ENCODE measurements at places on chromosomes 7 and 10.

GRCh38 chr7:77783545-77783944 is 14.7 kb downstream of the TMEM60 start:
- DNase-seq: no peak

DNA sequence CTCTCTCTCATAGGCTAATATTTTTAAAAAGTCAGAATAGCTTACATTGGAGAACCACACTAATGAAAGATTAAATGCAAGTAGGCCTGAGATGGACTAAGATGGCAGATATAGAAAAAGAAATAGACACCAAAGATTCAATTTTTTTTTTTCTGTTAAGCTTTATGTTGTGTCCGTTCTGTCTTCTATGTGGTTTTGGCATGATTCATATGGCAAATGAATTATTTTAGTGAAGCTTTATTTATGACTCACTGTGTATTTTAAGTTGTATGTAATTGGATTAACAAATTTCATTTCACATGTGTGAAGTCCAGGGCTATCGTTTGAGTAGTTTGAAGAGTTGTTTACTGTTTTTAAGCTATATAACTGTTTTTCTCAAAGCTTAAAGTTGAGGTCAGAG is 214.8 kb downstream of the CAMK1D start:
- DNase-seq: no peak

DNA sequence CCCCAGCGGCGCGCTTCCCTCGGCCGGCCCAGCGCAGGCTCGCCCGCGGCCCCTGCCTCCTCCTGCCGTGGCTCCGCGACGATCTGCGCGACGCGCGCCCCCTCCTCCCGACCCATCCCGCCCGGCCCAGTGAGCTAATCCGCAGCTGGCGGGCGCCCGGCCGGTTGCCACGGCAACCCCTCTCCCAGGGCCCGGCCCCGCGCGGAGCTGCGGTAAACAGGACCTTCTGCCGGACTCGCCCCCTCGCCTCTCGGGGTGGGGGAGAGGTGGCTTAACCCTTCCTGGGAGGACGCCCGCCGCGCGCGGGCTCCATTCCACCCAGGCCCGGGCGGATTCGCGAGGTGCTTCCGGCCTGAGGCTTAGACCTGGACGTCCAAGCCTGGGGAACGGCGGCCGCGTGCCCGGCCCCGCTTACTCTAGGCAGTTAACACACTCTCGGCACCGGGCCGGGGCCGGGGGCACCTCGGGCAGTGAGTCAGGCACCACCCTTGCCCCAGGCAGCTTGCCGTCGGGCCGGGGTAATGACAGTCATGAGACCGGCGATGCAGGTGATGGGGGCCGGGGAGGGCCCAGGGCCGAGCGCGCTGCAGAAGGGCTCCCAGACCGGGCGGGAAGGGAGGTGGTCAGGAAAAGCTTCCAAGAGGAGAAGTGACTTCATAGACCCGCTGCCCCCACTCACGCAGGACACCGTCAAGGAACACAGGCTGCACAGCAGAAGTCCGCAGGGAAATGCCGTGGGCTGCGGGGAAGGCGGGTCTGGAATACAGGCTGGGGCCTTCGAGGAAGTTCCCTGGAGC is at the start of gene DENND2A:
Gene DENND2A, minus strand, starts transcription at position 87 of the 797 bp plus-strand sequence. CDS start 38,416 bp downstream, outside the sequence.
- DNase-seq: no peak

- DNase-seq: no peak
Observed at GRCh38 chr10:420154-421121, 269.0 kb downstream of the DIP2C start.

DNA sequence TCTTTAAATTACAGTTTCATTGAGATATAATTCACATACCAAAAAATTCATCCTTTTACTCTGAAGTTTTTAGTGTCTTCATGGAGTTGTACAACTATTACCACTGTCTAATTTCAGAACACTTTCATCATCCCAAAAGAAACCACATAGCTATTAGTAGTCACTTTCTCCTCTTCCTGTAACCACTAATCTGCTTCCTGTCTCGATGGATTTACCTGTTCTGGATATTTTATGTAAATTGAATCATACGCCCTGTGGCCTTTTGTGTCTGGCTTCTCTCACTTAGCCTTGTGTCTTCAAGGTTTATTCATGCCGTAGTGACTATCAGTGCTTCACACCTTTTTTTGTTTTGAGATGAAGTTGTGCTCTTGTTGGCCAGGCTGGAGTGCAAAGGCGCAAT is 135.5 kb downstream of the DOCK1 start:
- no peak for DNase-seq

DNA sequence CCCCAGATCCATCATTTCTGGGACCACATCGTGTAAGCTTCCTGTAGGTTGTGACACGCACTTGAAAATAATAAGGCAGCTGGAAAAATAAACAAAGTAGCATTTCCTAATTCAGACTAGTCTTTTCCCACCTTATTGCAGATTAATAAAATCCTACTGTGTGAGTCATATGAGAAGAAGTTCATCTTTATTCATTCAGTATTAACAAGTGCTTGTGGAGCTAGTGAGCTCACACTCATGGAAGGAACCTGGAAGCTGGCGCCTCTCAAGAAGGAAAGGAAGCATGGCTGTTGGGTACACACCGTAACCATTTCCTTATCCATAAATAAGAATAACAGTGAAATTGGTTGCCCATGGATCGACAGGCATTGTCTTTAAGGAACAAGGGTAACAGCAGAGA is 152.6 kb upstream of the PFKP start:
- DNase-seq: no peak

Data from SW 1271 (cell line).